Activated CD4-positive, alpha-beta T cell treated with anti-CD3 and anti-CD28 coated beads, Interleukin-2, amount 50 U/mL, for 16 hours (primary cell): ENCODE measurements at places on chromosomes 7 and 10.
A peak's percentile ranks its signal among the peaks of the same experiment; 100 is the strongest.

GRCh38 chr7:102404005-102404861, 8.1 kb downstream of the PRKRIP1 start:
- peak; percentile 71 for DNase-seq

GRCh38 chr10:97267671-97268070, 24.8 kb downstream of the ARHGAP19 start:
- DNase-seq, result no peak

GRCh38 chr7:69211739-69212138, 386.5 kb upstream of the AUTS2 start:
- DNase-seq, result no peak

- no peak for DNase-seq
These were observed 5.5 kb upstream of the ADCY1 start for GRCh38 chr7:45568536-45569289.

- no peak for DNase-seq
These were observed 2.2 kb upstream of the DNA2 start for GRCh38 chr10:68474021-68474420.

DNA sequence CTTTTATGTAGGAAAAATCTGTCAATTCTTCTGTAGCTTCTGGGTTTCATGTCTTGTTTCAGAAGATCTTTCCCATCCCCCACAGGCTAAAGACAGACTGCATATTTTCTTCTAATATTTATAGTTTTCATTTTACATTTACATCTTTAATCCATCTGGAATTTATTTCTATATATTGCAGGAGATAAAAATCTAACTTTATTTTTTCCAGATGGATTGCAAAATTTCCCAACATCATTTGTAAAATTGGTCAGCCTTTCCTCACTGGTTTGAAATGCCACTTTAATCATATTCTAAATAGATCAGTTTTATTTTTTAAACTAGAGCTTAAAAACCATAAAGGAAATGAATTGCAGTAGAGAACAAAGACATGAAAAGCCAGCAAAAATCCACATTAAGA, 46.9 kb downstream of the TMEM26 start:
- no peak for DNase-seq

GRCh38 chr7:81993186-81993585, 223.3 kb upstream of the HGF start:
- DNase-seq, result no peak

GRCh38 chr10:97000487-97001182, 168.5 kb downstream of the LCOR start:
- no peak for DNase-seq

DNA sequence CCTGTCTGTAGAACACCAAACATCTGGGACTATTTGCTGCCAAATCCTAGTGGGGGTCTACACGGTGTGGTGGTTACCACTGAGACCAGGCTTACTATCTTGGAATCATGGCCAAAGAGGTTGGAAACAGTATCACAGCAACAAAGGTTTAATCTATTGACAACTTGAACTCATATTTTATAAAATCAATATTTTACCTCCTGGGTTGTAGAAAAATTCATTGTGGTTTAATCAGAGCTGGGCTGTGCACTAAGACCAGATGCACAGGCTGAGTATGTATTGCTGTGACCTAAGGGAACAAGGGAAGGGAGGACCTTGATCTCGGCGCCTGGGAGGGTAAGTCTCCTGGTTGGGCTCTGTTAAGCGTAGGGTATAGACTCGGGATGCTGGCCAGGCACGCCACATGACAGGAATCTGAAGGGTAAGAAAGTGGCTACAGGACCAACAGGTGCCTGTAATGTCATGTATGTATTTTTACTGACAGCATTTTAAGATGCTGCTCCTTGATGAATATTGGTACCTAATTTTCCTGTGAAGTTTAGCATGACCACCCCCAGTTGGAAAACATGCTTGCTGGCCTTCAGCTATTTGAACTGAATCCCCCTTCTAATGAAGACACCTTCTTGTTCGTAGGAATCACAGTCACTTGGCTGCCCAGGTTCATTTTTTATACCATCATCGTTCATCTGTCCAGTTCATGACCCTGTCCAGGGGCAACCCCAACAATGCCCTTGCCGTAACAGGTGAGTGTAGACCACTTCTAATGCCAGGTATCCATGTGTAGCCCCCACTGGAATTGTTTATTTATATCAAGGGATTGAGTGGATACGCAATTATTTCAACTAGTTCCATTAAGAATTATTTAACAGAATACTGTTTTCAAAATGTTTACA, 79.5 kb downstream of the EZH2 start:
- no peak for DNase-seq

DNA sequence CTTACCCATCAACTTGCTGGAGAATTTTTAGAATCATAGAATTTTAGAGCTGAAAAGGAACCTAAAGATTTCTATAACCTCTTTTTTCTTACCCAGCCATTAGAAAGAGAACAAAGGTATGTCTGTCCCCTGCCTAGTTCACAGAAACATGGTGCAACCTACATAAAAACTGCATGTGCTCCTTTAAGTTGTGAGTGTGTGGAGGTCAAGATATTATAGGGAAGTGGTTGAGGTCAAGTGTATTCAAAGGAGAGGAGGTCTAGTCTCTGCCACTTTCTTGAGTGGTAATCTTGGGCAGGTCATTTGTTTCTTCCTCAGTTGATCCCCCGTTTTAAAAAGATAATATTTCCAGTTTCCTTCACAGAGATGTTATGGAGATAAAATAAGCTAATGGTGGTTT, 6.4 kb downstream of the UBTD1 start:
- DNase-seq, result no peak

- DNase-seq, result no peak
These were observed 11.5 kb upstream of the GATA3 start for GRCh38 chr10:8042721-8043568.

DNA sequence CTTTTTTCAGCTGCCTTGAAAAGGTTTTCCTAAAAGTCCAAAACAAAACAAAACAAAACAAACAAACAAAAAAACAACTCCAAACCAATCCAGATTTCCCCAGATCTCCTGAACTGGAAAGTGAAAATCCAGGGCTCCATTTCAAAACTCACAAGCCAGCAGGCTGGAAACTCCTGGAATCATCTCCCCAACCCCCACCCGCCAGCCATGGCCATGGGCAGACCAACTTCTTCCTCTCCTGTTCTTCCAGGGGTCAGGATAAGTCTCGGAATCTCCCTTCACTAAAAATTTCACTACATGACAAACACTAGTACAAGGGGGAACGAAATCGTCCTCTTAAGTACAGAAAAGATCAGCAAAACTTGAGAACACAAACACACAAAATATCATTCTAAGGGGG, 40.4 kb downstream of the GNA12 start:
- DNase-seq, result no peak

DNA sequence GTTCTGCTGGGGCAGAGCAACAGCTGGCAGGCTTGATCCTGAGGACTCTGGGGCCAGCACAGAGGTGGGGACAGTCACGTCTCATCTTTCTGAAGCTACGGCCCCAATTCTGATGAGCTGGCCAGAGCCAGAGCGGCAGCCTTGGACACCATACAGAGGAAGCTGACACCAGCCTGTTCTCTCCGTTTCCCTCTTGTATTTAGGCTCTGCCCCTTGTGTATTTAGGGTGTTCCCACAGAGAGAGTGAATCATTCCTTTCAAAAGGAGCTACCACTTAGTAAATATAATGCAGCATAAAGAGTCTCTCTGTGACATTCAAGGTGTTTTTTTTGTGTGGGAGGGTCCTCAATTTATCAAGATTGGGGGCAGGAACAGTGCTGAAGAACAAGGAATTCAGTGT, 109.2 kb downstream of the ZNF248 start:
- DNase-seq, result no peak

GRCh38 chr7:40749877-40750276, 615.1 kb downstream of the SUGCT start:
- DNase-seq, result no peak

- DNase-seq, result no peak
These were observed 16.0 kb downstream of the SAMD8 start for GRCh38 chr10:75127471-75127870.

DNA sequence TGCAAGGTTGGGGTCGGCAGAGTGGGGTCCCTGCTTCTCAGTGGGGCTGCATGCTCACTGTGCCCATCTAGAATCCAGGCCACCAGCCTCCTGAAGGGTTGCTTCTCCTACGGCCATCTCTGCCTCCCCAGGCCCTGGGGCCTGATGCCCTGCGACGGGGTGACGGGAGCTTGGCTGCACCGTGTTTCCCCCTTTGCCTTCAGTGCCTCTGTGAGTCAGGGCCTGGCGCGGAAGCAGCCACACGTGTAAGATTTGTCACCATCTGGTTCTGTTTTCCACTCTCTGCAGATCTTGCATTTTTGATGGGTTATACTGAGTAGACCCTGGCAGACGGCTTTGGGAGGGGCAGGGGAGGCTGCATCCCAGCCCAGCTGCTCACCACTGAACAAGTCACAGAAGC, 7.2 kb downstream of the ADAMTS14 start:
- DNase-seq, result no peak

DNA sequence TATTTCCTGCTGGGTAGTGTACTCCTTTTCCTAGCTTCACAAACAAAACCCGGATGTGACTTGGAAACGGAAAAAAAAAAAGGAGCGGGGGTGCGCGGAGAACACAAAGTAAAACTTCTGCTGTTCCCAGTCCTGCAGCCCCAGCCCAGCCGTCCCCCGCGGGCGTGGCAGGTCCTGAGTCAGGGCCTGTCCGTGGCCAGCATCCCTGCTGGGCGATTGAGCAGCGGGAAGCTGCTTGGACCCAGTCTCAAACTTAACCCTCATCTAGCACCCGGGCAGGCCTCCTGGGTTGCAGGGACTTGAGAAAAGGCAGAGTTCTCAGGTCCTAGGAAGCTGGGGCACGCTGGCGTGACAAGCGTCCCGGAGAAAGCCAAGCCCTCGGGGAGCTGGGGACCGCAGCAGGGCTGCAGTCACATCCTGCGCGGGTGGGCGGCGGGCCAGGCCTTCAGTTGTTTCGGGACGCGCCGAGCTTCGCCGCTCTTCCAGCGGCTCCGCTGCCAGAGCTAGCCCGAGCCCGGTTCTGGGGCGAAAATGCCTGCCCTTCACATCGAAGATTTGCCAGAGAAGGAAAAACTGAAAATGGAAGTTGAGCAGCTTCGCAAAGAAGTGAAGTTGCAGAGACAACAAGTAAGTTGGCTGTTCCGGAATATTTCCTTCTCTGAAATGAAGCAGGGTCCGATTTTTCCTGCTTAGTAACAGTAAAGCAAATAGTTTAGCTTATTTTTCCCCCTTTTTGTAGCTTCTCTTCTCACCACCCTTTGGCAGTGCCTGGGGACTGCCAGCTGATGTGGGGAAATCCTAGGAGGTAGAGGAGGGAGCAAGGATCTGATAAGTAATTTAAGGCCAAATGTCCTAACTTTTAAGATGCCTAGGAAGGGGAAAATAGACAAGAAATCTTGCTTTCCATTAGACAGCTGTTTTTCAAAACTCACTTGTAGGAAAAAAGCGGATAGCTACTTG, at the start of gene GNG11:
Gene GNG11, plus strand, starts transcription at position 129 of the 960 bp plus-strand sequence. Its CDS starts 403 bp downstream, at position 532.
- DNase-seq, result peak; percentile 26

DNA sequence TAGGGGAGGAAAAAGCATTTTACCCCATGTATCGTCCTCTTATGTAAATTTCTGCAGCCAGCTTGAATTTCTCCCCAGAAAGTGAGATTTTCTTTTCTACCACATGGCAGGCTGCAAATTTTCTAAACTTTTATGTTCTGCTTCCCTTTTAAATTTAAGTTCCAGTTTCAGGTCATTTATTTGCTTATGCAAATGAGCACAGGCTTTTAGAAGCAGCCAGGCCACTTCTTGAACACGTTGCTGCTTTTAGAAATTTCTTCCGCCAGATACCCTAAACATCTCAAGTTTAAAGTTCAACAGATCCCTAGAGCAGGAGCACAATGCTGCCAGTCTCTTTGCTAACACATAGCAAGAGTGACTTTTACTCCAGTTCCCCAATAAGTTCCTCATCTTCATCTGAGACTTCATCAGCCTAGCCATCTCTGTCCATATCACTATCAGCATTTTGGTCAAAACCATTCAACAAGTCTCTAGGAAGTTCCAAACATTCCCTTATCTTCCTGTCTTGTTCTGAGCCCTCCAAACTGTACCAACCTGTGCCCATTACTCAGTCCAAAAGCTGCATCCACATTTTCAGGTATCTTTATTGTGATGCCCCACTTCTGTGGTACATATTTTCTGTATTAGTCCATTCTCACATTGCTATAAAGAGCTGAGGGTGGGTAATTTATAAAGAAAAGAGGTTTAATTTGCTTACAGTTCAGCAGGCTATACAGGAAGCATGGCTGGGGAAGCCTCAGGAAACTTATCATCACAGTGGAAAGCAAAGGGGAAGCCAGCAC, 16.3 kb downstream of the EZH2 start:
- DNase-seq, result no peak

DNA sequence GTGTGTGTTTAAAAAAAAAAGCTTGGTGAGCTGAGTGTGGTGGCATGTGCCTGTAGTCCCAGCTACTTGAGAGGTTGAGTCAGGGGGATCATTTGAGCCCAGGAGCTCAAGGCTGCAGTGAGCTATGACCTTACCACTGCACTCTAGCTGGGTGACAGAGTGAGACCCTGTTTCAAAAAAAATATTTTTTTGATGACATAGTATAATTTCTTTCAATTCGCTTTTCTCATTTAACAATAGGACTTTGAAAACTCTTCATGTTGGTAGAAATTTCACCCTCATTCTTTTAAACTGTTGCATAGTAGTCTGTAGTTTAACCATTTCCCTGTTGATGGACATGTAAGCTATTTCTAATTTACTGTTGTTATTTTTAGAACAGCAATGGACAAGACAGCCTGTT, 55.7 kb upstream of the EXOC6 start:
- DNase-seq, result no peak

- no peak for DNase-seq
These were observed 421.3 kb upstream of the GALNT17 start for GRCh38 chr7:70710651-70711050.

DNA sequence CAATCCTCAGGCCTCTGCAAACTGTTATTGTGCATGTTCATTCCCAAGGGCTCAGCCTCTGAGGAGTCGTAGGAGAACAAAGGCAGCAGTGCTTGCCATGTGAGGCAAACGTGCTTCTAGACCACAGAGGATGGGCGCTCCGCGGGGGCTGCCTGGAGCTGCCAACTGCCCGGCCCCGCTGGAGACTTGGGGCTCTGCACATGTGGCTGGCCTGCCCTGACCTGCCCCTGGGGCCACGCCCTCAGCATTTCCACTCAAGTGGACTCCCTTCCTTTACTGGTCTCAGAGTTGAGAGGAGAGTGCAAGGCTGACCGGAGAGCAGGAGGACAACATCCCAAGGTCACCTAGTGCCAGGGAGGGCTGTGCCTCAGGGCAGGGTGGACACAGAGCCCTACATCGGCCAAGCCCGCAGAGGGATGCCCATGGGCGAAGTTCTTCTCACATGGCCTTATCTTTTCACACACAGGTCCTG, 222.3 kb upstream of the ZNF32 start:
- no peak for DNase-seq

DNA sequence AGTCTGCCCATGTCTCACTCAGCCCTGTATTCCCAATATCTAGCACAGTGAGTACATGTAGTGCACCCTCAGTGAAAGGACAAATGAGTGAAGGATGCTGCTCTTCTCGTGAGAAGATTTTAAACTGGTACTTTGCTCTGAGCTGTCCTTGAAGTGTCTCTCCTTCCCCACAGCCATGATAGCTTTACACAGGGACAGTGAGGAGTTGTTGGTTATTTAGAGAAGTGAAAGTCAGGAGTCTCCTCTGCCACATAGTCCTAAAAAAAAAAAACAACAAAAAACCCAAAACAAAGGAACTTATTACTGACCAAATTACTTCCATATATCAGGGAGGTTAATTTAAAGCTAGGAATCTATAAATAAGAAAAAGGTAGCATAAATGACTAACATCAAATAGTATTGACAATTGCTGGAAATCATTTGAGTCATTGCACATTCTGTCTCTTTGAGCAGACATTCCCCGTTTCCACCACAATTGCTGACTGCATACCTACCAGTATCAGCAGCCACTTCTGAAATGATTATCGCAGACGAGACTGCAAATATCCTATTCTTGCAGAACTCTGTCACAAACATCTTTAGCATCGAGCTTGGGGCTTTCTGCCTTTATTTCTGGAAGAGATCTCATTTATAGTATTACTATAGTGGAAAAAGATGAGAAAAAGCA, 202.1 kb downstream of the PTEN start:
- DNase-seq, result peak; percentile 83
